Suppressor macrophage (primary cell): ENCODE measurements at places on chromosomes 2 and 18.

GRCh38 chr18:9708057-9708433 lies at the start of gene RAB31:
Gene RAB31, plus strand, starts transcription at chr18:9708301. Its CDS starts 105 bp downstream, at chr18:9708406.
- DNase-seq: peak; percentile 94

DNA sequence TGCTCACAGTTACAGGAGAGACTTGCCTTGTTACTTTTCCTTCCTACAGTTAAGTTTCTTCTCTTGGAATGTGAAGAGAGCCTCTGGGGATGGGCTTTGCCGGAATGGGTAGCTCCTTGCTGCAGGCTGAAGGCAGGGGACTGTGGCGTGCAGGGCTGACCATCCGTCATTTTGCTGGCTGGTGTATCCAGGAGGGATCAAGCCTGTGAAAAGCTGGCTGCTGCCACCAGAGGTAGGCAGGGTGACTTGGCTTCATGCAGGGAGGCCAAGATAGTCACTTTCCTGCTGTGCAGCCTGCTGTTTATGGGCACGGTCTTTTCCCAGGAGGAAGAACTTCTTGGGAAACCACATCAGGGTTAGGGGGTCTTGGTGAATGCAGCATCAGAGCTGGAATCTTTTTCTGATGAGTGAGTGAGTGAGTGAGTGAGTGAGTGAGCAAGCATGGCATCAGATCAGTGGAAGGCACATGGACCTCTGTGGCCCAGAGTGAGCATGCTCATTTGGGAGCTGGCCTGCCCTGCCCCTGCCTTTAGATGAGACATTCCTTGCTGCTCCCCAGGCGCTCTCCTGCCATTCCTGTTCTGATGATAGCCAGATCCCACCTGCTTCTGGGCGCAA lies 33.0 kb downstream of the FHOD3 start:
- no peak for DNase-seq

DNA sequence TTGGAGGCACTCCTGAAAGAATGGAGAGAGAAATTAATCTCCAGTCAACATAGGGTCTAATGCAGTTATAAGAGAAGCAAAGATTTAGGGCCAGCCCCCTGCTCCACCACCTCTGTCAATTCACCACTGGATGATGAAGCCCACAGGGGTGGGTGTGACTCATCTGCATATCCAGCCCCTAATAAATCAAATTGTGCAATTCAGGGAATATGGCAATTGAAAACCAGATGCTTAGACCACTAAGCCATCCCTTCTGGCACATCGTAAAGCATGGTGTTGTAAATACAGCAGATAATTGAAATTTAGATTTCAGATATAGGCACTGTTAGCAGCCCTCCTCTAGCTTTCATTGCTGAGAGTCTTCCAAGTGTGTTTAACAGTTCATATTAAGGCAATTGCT lies 541.4 kb downstream of the PARD3B start:
- DNase-seq: no peak

- no peak for DNase-seq
These were observed 176.3 kb downstream of the INHBB start for GRCh38 chr2:120522151-120522751.

- no peak for DNase-seq
These were observed 66.7 kb downstream of the ZC3H6 start for GRCh38 chr2:112342067-112342550.

- no peak for DNase-seq
These were observed 156.1 kb upstream of the RBMS1 start for GRCh38 chr2:160649698-160650097.

- no peak for DNase-seq
These were observed 1592.7 kb upstream of the ACVR2A start for GRCh38 chr2:146252119-146252518.

DNA sequence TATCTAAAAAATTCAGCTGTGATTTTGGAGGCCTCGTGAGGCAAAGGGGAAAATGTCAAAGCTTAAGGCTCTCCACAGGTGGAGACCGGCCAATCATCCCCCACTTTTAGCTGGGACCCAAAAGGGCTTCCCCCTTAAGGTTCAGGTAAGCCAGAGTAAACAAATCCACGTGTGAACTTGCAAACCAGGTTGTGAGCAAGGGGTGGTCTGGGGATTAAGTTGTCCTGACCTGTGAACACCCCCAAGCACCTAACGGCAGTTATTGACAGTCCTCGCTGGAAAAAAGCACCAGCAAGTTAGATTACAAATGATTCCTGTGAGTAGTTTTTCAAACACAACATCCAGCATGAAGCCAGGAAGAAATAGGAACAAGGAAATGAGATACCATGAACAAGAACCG lies 42.9 kb downstream of the MYO7B start:
- DNase-seq: no peak

DNA sequence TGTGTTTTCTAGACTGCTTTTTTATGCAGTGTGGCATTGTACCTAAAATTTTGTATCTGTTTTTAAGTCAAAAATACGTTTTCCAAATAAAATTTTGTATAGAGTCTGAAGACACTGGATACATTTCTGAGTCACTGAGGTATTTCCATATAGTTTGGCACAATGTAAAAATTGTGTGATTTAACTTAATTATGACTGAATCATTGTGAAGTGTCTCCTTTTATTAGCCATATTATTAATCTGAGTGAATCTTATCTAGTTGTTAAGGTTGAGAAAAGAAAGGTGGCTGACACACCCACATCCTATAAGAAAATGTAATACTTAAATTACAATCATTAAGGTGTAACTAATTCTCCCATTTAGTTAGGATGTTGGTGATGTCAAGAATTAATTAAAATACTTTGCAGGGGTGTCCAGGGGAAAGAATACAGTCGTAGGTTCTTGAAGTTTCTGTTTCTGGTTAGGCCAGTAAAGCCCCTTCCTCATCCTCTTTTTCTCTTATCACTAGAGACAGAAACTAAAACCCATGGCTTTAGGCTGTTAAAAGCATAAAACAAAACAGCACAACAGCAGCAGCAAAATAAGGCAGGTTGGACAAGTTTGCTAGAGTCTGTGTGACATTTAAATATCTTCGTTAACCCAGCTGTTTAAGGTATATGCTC lies 71.6 kb downstream of the UBE2E3 start:
- no peak for DNase-seq

- no peak for DNase-seq
These were observed 878 bp downstream of the FBXO15 start for GRCh38 chr18:74146756-74147155.

GRCh38 chr2:8389431-8390108 lies 292.3 kb upstream of the ID2 start:
- DNase-seq: no peak

DNA sequence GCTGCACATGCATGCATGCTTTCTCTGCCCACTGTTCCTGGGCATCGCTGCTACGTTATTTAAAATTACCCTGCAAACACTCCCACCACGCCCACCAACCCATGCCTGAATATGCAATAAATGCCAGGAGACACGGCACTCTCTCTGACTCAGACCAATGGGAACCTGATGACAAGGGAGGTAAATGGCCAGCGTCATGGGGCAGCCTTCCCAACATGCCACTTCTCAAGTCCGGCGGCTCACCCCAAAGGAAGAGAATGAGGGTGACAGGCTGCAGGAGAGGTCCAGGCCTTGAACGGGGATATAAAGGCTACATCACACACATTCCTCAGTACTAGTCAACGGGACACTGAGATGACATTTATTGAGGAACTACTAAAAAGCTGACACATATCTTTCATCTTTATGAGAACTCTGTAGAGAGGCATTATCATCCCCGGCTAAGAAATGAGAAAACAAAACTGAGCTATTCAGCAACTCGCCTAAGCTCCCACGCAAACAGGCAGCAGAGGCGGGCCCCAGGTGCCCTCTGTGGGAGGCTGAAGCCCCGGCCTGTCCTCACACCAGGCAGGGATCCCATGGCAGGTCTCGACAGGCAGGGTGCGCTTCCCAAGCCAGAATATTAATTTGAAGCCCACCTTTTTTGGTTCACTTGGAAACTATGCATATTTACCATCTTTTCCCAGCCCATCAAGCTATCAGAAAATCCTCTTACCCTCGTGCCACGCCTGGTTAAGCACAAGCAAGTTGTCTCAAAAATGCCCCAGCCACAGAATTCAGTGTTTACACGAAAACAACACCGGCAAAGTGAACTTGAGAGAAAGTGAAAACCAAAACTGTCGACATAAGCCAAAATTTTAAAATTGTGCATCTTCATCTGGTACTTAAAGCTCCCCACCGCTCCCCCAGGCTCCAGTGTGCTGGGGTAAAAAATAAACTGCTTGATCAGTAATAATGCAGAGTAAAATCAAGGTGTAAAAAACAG lies 166.3 kb downstream of the HDAC4 start:
- DNase-seq: peak; percentile 72

DNA sequence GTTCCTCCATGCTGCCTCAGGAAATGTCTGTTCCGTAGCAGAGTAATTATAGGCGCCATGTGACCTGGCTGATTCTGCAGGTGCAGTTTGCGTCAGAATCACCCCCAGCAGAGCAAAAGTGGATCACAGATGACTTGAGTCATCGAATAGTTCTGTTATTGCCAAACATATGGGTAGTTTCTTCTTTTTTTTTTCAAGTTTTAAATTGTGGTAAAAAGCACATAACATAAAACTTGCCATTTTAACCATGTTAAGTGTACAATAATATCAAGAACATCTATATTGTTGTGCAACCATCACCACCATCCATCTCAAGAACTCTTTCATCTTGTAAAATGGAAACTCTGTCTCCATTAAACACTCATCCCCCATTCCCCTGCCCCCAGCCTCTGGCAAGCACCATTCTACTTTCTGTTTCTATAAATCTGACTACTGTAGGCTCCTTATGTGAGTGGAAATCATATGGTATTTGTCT lies 177.7 kb upstream of the TWIST2 start:
- no peak for DNase-seq

DNA sequence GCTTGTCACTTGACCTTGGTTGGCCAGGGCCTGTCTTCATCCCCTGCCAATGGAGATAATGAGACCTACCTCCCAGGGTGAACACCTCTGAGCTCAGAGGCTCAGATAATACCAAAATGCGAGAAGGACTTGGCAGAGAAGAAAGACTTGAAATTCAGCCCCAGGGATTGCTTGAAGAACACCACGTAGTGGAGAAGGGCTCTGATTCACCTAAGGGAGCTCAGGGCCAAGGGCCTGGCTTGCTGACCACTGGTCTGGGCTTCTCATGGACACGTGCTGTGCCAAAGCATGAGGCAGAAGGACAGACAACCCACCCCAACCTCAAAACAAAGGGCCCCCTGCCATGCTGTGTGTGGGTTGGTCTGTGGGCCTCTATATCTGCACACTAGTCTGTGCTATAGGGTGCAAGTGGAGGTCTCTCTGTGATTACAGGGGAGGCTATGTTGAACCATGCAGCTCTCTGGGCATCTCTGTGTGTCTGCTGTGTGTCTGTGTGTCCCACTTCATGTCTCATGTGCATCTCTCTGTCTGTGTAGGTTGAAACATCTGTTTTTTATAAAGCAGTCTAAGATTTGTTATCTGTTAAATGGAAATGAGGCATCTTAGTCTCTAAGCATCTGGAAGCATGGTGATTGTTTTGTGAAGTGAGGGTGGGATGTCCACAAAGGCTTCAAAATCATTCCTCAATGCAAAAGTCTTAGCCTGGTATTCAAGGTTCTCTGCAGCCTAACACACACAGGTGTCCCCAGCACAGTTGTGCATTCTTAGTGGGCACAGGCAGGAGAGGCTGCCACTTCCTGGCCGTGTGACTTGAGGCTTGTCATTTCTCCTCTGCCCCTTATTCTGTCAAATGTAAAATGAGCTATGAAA lies 61.0 kb upstream of the EPAS1 start:
- DNase-seq: no peak
